ENCODE measurements at places on chromosomes 2 and 18.

GRCh38 chr18:37375181-37375580, 190.4 kb downstream of the CELF4 start:
- no peak for DNase-seq

DNA sequence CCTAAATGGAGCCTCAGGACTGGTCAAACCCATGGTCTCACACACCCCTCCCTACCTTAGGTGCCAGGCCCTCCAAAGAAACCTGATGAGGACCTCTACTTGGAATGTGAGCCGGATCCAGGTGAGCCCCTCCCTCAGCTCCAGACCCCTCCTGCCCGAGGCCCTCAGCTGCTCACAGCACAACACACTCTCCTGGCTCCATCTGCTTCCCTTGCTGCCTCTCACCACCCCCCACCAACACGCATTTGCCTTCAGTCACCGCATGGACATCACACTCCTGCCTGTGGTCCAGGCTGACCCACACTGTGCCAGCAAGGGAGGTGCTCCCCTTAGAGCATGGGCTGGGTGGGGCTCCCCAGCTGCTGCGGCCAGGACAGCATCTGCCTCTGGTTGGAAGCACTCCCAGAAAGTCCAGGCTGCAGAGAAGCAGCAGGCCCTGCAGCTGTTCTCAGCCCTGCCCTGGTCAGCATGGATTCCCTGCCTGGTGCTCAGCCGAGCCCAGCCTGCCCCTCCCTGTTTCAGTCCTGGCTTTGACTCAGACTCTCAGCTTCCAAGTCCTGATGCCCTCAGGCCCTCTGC, 15.1 kb downstream of the SH2D6 start:
- DNase-seq: no peak

DNA sequence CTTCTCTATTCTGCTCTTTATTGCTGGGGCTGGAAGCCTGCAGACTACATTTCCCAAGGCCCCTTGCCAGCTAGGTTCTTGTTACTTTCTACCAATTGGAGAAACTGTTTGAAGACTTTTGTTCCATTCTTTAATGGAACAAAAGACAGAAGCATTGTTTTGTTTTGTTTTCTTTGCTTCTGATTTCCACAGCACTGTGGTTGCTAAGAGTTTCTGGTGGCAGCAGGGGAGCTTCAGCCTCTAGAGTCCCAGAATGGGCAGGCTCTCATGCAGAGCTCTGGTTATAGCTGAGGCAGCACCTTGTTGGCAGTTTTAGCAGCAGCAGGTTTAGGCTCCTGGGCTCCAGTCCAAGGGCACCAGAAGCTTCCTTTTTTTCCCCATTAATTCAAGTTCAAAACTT, 234.3 kb downstream of the ETAA1 start:
- DNase-seq: no peak

GRCh38 chr2:11667194-11667593, 2.8 kb downstream of the NTSR2 start:
- no peak for DNase-seq

DNA sequence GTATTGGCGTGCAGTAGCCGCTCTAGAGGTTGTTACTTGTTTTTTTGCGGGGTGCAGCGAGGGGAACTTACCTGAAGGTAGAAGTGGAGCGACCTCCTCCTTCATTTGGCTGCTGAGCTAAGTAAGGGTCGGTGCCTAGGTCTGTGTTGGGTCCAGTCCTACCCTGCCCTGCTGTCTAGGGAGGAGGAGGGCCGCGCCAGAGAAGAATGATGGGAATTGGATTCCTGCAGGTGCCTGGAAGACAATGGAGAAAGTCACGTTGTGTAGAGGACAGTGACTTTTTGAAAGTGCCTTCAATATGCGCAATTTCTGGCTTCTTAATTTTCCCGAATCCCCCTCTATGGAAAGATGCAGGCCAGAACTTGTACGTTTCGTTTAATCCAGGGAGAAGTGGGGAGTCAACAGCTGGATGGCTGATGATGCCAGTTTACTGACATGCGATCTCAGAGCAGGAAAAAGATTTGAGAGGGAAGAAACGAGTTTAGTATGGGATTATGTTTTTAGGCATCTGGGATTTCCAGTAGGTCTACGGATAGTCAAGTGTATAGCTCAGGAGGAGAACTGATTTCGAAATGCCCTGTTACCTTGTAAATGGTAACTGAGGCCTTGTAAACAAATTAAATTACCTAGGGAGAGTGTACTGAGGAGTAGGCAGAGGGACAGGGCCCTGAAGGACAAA, 653 bp downstream of the MRPS9 start:
- DNase-seq: no peak

- DNase-seq: no peak
These were observed 44.0 kb downstream of the ATP6V1C2 start for GRCh38 chr2:10765461-10765860.

GRCh38 chr2:201758873-201759272, 21.9 kb downstream of the ALS2 start:
- no peak for DNase-seq

- DNase-seq: no peak
These were observed 1.2 kb downstream of the SERPINB5 start for GRCh38 chr18:63477968-63478367.

DNA sequence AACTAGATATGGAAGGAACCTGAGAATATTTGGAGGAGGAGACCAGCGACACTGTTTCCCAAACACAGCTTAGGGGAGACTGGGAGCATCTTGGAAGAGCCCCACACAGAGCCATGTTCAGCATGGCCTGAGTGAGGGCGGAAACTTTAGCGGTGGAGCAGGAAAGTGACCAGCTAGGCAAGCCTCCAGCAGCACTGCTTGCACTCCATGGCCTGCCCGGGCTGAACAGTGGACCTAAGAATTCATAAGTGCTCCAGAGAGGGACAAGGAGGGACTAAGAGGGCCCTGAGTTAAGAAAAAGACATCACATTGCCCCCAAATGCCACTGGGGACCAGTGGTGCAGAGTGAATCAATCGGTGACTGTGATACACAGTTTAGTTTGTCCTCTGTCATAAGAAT, 566.4 kb downstream of the TNS1 start:
- DNase-seq: no peak

DNA sequence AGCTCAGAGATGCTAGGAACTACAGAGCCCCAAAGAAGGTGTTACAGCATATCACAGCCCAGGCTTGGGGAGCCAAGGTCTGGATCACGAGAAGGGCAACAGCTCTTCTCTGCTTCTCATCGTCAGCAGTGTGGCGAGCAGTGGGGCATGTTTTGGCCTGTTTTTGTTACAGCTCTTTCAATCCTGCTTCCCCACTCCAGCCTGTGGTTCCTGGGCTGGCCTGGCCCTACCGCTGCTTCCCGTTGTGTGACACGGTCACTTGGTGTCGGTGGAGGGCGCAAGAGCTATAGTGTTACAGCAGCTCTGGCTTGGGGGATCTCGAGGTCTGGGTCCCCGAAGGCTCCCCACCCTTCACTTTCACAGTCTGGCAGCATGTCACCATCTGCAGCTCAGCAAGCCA, 870.2 kb downstream of the CBLN2 start:
- DNase-seq: no peak

- no peak for DNase-seq
These were observed 340.7 kb downstream of the TGIF1 start for GRCh38 chr18:3790703-3791102.

- DNase-seq: no peak
These were observed 885.0 kb downstream of the SLC4A3 start for GRCh38 chr2:220512419-220512818.

DNA sequence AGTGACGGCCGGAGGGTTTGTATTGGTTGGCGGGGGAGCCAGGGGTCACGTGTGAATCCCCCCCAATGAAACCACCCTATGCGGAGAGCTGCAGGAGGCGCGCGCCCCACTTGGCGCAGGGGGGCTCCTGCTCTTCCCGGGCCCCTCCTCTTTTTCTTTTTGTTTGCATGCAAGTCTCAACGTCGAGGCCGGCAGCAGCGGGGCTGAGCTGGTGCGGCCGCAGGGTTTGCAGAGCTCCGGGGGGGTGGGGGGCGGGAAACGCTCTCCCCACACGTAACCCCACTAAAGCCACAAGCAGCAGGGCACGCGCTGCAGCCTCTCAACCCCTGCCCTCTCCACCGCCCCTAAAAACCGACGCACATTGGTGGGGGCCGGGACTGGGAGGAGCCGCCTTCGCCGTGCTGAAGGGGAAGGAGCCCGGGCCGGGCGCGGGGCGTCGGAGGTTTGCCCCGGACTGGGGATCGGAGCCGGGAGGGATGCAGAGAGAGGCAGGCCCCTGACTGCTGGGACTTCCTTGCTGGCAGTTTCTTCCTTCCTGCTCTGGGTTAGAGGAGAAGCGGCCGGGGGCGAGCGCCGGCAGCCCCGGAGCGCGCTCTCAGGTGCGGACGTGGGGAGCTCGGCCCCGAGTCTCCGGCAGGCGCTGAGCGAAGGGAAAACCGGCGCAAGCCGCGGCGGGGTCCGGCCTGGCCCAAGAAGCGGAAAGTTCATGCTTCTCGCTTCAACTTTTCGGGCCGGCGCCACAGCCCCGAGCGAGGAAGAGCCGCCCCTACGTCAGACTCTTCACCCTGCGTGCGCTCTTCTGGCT, 864 bp downstream of the LBH start:
- DNase-seq: no peak

GRCh38 chr2:165202239-165202638, 1.6 kb downstream of the SCN3A start:
- DNase-seq: no peak

DNA sequence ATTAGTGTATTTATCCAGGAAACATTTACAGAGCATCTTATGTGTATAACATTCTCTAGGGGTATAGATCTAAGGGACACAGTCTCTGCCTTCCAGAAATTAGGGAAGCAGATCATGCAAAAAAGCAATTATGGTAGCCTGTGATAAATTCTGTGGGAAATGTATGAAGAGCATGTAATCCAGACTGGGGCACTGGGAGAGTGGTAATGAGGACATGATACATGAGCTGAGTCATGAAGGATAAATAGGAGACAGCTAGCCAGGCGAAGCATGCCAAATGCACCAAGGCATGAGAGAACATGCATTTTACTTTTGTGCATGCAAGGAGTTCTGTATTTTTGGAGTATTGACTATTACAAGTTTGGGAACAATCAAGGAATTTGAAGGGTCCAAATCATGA, 8.9 kb upstream of the RPRM start:
- no peak for DNase-seq

DNA sequence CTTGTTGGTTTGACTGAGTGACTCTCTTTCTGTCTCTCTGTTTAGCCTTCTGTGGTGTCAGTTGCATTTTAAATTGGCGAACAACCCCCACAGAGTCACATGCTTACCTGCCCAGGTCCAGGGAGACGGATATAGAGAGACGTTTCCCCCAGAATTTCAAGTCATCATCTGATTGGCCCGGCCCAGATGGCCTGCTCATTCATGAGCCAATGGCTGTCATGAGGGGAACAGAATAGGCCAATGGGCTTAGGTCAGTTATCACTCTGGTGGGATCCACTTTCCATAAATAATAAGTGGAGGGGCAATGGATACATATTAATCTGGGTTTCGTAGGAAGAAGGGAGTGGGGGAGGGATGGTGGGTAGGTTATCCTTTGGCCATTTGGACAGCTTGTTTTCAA, 150.0 kb upstream of the SPRED2 start:
- DNase-seq: no peak

- DNase-seq: no peak
These were observed 1002.5 kb downstream of the CBLN2 start for GRCh38 chr18:71541643-71542042.

DNA sequence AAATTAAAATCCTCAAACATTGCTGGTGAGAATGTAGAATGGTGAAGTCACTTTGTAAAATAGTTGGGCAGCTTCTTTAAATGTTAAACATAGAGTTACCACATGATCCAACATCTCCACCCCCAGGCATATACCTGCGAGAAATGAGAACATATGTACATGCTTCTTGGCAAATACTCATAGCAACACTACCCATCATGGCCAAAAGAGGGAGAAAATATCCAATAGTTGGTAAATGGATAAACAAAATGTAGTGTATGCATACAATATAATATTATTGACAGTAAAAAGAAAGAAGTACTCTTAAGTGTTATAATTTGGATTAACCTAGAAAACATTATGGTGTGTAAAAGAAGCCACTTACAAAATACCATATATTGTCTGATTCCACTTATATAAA, 185.9 kb downstream of the CDH7 start:
- no peak for DNase-seq
